Suppressor macrophage treated with lipopolysaccharide for 1 hour (primary cell): ENCODE measurements at places on chromosomes 2 and 18.

DNA sequence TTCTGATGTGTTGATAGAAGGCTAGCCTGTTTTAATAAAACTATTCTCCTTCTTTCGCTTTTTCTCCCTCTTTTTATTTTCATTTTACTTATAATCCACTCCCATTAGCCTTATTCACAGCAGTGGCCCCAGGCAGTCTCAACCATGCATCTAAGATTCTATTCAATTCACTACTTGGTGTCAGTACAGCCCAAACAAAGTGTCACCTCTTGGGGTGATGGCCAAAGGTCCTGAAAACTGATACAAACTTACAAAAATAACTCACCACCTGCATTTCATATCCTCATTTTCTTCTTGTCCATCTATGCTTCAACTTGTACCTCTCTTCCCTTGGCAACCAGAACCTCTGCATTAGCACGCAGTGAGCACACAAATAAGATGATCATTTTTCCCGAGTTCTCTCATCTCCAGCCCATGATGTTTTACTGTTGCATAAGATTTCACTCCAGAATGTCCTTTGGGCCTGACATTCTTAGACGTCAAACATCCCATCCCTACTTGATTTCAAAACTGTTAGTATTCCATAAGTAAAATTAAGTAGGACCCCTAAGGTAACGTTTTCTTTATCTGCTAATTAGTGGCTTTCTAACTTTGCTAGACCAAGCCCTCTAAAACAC is 559.3 kb upstream of the TNP1 start:
- DNase-seq, result no peak

GRCh38 chr2:134246154-134246874 is 7.6 kb upstream of the MGAT5 start:
- no peak for DNase-seq

DNA sequence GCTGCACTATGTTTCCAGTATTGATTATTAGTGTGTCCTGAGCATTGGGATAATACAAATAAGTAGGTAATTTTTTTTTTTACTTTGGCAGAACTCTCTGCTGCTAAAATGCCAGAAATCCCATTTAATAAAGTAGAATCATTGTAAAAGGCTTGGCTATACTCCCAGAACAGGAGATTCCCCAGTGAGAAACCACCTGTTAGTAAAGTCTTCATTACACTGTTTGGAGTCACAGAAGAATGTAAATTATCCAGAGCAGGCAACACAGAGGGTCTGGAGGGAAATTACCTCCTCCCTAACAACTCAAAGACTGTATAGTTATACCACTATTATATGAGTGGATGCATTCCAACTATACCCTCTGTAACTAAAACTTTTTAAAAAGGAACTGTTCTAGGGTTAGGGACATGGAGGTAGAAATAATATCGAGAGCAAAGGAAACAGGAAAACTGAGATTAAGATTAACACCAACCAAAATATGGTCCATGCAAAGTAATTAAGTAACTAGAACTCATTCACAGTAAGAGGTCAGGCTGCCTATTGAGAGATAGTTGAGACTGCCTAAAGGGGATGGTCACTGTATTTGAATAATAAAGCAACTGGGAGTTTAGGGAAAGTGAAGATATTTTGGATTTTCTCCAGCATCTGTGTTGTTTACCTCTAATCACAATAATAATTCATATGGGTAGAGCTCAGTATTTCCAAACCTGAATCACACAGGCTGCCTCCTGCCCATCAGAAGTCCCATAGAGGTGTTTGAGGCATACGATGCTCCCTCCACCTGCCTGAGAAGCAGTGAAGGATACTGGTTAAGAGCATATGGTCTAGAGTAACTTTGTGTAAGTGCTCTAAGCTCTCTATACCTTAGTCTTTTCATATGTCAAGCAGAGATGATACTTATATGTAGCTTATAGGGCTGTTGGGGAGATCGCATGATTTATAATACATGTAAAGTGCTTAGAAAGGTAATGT is 34.4 kb downstream of the MAP2 start:
- DNase-seq, result no peak

DNA sequence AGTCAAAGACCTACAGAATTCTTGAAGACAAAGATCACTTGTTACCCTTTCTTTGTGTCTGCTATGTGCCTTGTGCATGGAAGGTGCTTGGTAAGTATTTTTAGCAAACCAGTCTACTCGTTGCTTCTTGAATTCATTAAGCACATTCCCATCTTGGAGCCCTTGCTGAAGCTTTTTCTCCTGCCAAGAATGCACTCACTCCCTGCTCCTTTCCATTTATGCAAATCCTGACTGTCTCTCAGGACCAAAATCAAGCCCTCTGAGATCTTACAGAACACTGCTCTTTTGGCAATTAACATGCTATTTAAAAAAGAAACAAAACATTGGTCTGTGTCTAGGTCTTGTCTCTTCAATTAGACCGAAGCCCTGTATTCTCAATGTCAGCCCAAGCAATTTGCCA is 75.8 kb downstream of the CLHC1 start:
- DNase-seq, result no peak

DNA sequence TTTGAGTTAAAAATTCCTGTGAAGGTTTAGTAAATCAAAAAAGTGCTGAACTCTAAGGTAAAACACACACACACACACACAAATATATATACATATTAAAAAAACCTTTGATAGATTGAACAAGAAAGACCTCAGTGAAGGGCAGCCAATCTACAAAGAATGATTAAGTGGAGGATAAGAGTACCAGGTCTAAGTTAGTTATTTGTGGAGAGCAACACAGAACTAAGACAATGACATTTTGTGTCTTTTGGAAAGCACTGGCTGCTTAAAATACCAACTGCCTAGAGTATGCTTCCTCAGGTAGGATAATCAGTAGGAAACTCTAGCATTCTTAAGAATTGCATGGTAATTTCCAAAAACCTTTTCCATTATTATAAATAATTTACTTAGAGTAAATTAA is 481.4 kb upstream of the SYT4 start:
- DNase-seq, result no peak

- DNase-seq, result peak; percentile 33
These were observed 156.1 kb upstream of the APCDD1 start for GRCh38 chr18:10298346-10298745.

DNA sequence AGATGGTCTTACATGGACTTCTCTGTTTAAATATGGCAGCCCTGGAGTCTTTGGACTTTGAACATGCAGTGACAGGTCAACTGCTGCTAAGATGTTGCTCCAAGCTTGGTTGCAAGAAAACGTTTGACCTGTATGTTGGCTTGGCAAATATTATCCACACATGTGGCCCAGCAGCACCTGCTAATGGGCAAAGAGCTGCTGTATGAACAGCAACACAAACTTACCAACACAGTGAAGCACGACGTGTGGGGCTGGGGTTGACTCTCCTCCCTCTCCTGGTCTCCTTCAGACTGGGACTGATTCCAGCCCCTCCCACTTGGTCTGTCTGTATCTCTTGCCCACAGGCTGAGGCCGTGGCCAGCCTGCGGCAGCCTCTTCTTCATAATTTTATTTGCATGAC is 3.8 kb downstream of the KCNE4 start:
- DNase-seq, result no peak

GRCh38 chr2:54109848-54110247 is 5.6 kb upstream of the ACYP2 start:
- DNase-seq, result no peak
